B cell (primary cell): ENCODE measurements at places on chromosomes 4 and X. TPM values are rescaled to one million over a fixed set of nuclear protein-coding genes. Genes with fewer than 3 reads are reported as not detected.
A peak's percentile ranks its signal among the peaks of the same experiment; 100 is the strongest.

The ATP8A1 gene
- 51.8 and 54.3 TPM in 2 replicates for total RNA-seq

The GLRA3 gene
- total RNA-seq, result 0.12 and 0.22 TPM in 2 replicates

The PIN4 gene
- total RNA-seq, result 13.4 and 16.0 TPM in 2 replicates

The TEC gene
- 8.3 and 11.7 TPM in 2 replicates for total RNA-seq

The NEUROG2 gene
- not detected in 2 replicates for total RNA-seq

The OPHN1 gene
- total RNA-seq, result 0.15 and 0.17 TPM in 2 replicates

The ITIH6 gene
- total RNA-seq, result not detected in 2 replicates

The GLRA2 gene
- total RNA-seq, result not detected in 2 replicates

The HERC5 gene
- total RNA-seq, result 10.6 and 12.0 TPM in 2 replicates

The DCAF8L2 gene
- total RNA-seq, result not detected in 2 replicates

The NKRF gene
- 16.1 and 16.2 TPM in 2 replicates for total RNA-seq

The DMP1 gene
- total RNA-seq, result not detected in 2 replicates

The ENPEP gene
- not detected in 2 replicates for total RNA-seq

The CXCL11 gene
- not detected in 2 replicates for total RNA-seq

The HSFX4 gene
- total RNA-seq, result not detected in 2 replicates

The ZNF518B gene
- total RNA-seq, result 36.0 and 39.8 TPM in 2 replicates

The NSUN7 gene
- total RNA-seq, result 29.8 and 33.1 TPM in 2 replicates

The SYTL5 gene
- not detected in 2 replicates for total RNA-seq

- DNase-seq, result no peak
Measured at GRCh38 chrX:39227371-39227770, 426.1 kb downstream of the MID1IP1 start.

DNA sequence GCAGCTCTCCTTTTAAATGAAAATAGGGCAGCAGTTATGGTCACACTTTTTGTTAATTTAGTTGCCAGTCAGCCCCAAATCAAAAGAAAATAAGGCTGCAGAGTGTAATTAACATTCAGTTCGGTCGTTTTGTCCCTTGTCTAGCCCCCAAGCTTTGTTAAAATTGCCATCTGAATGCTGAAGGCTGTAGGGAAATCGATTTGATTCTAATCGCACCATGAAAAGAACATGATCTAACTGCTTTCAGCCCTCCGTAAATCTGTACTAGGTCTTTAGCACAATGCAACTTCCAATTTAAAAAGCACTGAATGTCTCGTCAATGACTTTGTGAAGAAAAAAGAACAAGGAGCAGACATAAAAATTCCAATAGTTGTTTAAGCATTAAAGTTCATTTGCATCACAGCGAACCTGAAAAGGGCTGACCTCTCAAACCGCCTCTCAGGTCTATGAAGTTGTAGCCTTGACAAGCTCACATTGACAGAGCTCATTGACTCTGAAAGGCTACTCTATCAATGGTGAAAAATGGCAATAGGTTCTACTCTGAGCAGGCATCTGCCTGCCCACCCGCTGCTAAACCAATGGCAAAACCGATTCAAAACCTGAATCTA, 48.9 kb downstream of the CHIC2 start:
- DNase-seq, result no peak

- no peak for DNase-seq
Measured at GRCh38 chr4:55920571-55920970, 28.2 kb upstream of the CEP135 start.

DNA sequence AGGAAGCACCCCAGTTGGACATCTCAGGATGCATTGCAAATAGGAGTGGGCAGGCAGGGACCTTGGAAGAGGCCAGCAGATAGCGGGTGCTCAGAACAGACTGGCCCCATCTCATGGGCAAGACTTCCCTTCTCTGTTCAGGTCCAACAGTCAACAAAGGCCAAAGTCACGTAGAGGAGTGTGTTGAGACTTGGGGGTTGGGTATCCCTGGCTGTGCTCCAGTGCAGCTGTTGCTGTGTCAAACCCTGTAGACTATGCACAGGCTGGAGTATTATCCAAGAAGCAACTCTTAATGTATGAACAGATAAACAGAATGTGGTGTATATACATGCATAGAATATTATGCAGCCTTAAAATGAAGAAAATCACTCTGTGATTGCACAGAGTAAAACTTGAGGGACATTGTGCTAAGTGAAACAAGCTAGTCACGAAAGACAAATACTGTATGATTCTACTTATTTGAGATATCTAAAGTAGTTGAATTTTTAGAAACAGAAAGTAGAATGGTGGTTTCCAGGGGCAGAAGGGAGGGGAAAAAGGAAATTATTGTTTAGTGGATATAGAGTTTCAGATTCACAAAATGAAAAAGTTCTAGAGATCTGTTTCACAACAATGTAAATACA, 192.1 kb upstream of the LCORL start:
- no peak for DNase-seq

DNA sequence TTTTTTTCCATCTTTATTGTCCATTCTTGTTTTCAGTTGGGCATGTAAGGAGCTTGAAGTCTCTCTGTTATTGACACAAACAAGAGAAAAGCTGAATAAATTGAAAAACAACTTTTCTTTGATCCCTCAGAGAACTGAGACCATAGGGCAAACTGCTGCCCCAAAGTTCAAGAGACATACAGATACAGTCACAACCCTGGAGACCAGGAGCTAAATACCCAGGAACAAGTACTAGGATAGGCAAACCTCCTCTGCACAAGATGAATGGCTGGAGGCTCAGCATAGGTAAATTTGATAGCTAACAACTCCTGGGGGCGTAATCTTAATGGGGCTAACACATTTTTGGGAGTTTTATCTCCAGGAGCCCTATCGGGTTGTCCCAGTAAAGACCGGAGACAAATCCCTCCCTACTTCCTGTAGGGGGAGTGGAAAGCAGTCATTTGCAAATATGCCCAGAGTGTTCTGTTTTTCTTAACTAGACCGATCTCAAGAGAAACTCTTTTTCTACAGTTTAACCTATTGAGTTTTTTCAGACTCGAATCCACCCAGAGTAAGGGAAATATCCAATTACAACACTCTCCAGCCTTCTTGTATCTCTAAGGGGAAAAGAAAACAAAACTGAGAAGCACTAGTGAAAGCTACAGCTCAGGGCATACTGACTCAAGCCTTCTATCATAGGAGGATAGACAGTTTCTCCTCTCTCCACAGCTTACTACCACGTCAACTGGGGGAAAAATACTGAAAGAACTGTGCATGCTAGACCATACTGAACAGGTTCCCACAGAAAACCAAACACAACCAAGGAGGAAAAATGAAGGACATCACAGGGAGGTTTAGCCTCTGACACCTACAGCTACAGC, 23.1 kb downstream of the MAGEA8 start:
- no peak for DNase-seq

- DNase-seq, result no peak
Measured at GRCh38 chrX:105273326-105273725, 52.8 kb upstream of the TEX13A start.

DNA sequence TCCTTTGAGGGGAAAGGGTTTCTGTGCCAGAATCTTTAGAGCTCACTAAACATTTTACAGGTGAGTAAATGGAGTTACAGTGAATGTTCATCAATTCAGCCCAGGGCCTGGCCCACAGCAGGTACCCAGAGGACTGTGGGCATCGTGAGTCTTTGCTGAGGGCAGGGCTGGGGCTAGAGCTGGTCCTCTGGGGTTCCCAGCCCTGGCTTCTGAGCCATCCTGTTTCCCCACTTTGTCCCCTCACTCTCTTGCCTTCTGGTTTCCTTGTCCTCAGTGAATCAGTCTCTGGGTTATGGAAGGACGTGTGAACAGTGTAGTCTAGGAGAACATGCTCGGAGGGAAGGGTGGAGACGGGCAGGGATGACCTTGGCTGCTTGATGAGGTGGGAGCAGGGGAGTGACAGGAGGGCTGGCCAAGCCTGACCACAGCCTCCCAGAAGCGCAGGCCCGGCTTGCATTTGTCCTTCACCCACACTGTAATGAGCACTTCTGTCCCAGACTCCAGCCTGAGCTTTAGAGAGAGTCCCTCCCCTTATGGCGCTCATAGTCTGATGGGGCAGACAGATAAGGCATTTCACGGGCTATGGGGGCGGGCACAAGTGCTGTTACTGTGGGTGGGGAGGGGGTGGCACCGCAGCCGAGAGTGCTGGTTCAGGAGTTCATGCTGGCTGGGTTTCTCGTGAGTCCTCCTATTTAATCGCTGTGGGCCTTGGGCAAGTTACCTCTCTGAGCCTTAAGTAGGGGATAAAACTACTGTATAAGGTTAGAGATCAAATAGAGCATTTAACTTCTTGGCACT, 17.3 kb downstream of the TBC1D14 start:
- no peak for DNase-seq

DNA sequence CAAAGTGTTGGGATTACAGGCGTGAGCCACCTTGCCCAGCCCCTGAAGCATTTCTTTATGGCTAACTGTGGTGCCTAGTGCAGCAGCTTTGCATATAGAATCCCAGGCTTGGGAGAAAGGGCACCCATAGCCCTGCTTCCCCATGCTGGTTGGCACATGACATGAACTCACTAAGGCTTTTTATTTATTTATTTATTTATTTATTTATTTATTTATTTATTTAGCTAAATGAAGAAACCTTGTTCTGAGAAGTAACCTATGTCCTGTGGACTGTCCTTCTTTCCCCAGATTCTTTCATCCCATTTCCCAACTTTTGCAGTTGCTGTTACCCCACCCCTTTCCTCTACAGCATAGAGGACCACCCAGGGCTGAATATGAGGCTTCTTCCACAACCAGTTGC, 1.9 kb upstream of the GJB1 start:
- no peak for DNase-seq

DNA sequence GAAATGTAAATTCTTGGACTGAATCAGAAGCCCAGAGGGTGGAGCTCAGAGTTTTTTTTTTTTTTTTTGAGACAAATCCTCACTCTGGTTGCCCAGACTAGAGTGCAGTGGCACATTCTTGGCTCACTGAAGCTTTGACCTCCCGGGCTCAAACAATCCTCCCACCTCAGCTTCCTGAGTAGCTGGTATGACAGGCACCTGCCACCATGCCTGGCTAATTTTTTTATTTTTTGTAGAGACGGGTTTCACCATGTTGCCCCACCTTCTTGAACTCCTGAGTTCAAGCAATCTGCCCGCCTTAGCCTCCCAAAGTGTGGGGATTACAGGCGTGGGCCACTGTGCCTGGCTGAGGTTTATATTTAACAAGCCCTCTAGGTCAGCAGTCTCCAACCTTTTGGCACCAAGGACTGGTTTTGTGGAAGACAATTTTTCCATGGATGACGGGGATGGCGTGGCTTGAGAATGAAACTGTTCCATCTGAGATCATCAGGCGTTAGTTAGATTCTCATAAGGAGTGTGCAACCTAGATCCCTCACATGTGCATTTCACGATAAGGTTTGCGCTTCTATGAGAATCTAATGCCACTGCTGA, 76.7 kb downstream of the FHIP1A start:
- DNase-seq, result no peak

DNA sequence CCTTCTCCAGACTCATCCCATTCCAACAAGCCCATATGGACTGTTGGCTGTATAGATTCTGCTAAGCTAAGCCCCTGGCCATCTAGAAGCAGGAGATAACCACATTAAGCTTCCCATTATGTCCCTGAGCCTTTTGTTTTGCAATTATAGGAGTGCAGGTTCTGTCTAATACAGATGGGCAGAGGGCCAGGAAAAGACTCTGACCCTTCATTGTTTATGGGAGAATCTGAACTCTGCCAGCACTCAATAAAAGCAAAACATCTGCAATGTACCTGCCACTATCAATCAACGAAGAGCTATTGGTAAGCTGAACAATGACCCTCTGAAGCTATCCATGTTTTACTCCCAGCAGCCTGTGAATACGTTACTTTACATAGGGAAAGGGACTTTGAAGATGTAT, 207.3 kb upstream of the CLNK start:
- DNase-seq, result no peak

DNA sequence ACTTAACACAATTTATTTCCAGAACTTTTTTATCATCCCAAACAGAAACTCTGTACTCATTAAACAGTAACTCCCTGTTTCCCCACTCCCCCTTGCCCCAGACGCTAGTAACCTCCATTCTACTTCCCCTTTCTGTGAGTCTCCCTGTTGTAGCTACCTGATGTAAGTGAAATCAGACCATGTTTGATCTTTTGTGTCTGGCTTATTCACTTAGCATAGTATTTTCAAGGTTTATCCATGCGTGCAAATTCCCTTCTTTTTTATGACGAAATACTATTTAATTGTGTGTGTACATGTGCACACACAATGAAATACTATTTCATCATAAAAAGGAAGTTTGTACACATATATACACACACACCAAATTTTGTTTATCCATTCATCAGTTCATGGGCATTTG, 5.2 kb downstream of the PKD2 start:
- DNase-seq, result peak; percentile 48

- no peak for DNase-seq
Measured at GRCh38 chrX:109863811-109864210, 130.8 kb upstream of the ACSL4 start.

- no peak for DNase-seq
Measured at GRCh38 chr4:98318521-98318920, 57.3 kb downstream of the RAP1GDS1 start.

GRCh38 chrX:82127228-82128123, 925.6 kb downstream of the SH3BGRL start:
- DNase-seq, result no peak

DNA sequence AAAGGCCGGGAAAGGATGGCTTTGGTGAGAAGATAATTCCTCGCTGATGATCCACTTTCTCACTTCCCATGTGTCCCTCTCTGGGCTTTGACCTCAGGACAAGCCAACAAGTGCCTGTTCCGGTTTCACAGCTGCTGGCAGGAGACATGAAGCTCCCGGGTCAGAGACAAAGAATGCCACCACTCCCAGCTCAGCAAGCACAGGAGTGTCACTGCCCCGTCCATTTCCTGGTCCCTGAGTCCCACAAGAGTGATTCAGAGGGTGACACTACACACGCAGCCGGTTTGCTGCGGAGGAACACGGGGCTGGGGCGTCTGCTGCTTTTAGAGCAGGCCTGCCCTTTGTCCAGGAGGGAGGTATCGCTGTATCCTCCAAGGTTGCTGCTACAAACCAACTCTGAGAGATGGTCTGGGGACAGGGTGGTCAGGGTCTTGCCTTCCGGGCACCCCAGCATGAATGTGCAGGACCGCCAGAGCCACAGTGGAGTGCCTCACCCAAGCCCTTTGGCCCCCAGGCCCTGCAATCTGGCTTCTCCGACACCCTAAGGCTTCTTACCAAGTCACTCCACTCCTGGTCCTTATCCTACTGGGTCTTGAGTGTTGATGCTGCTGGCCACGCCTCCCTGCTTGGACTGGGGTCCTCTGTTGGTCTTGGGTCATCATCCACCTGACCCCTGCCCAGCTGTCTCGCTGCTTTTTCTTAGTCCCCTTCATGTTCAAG, 49.5 kb downstream of the CPZ start:
- no peak for DNase-seq

DNA sequence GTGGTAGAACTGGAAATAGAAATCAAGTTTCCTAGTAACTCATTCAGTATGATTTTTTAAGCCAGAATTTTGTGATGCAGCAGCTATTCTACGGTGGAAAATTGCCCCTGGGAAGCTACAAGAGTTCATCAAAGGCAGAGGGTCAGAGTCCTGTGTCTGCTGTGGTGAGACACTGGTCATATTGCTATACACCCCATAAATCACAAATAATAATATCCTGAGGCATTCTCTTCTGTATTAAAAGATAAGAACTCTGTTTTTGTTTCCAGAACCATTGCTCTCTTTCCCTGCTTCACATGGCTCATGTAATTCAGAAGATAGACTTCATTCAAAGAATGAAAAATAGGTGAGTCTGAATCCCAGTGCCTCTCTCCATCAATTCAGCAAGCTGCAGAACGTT, 188.8 kb upstream of the NOCT start:
- no peak for DNase-seq

- no peak for DNase-seq
Measured at GRCh38 chrX:81414630-81415029, 212.7 kb downstream of the SH3BGRL start.
